Progenitor cell of endocrine pancreas (in vitro differentiated cells): ENCODE measurements at places on chromosomes 3 and 15. TPM values are rescaled to one million over a fixed set of nuclear protein-coding genes. Genes with fewer than 3 reads are reported as not detected.

RHOV gene
- total RNA-seq, result 4.4 and 5.1 TPM in 2 replicates

SEC62 gene
- 94.6 and 103 TPM in 2 replicates for total RNA-seq

DNA sequence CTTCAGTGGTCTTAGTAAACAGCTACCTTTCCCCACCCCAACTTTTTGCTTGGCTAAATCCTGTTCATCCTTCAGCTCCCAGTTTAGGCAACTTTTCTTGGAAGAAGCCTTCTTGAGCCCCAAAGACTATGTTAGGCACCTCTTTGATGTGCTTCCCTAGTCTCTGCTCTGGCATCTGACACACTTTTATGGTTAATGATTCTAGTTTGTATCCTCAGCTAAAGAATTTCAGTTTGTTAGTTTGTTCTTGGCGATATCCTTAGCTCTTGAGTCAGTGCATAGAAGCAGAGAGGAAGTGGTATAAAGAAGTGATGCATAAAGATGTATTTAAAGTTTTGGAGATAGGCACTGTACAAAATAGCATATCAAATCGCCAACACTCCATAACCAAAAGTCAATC is 168.4 kb downstream of the WDR72 start:
- H3K4me1 ChIP-seq, result peaks cover 36% of the 10 kb centered on the region
- H3K4me3 ChIP-seq, result no peak overlapping the region
- peak overlapping the region; percentile 29 for H3K27ac ChIP-seq
- H3K36me3 ChIP-seq, result peaks cover 5% of the 10 kb centered on the region
- H3K27me3 ChIP-seq, result no peaks in the 10 kb centered on the region
- DNase-seq, result no peak

GRCh38 chr3:150168698-150169097 is 198.0 kb upstream of the PFN2 start:
- DNase-seq, result no peak
- peaks cover 3% of the 10 kb centered on the region for H3K27me3 ChIP-seq
- no peak overlapping the region for H3K27ac ChIP-seq
- H3K36me3 ChIP-seq, result no peaks in the 10 kb centered on the region

GRCh38 chr3:187188931-187189330 is 8.4 kb upstream of the RTP1 start:
- H3K36me3 ChIP-seq, result no peaks in the 10 kb centered on the region
- no peak overlapping the region for H3K27ac ChIP-seq
- no peak for DNase-seq
- H3K4me3 ChIP-seq, result no peak overlapping the region
- H3K27me3 ChIP-seq, result peaks cover 6% of the 10 kb centered on the region
